GM13976 (cell line): ENCODE measurements at places on chromosomes 5 and 9.
A peak's percentile ranks its signal among the peaks of the same experiment; 100 is the strongest.

DNA sequence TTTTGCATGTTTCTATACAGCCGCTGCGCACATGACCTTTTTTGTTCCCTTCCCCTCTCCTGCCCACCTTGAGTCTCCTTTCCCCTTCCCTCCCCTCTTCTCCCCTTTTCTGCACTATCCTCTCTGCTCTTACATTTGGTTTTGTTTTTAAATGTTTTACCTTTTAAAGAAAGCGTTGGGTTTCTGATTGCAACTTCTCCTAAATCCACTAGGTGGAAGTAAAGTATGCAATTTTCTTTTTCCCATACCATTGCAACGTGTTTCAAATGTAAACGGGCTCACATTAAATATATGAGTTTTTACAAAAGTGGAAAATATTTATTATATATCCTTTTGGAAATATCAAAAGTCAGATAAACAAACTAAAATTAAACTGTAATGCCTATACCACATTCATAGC, 500.9 kb downstream of the DIRAS2 start:
- DNase-seq, result peak; percentile 34

- DNase-seq, result no peak
Measured at GRCh38 chr9:85971731-85972130, 30.8 kb downstream of the NAA35 start.

DNA sequence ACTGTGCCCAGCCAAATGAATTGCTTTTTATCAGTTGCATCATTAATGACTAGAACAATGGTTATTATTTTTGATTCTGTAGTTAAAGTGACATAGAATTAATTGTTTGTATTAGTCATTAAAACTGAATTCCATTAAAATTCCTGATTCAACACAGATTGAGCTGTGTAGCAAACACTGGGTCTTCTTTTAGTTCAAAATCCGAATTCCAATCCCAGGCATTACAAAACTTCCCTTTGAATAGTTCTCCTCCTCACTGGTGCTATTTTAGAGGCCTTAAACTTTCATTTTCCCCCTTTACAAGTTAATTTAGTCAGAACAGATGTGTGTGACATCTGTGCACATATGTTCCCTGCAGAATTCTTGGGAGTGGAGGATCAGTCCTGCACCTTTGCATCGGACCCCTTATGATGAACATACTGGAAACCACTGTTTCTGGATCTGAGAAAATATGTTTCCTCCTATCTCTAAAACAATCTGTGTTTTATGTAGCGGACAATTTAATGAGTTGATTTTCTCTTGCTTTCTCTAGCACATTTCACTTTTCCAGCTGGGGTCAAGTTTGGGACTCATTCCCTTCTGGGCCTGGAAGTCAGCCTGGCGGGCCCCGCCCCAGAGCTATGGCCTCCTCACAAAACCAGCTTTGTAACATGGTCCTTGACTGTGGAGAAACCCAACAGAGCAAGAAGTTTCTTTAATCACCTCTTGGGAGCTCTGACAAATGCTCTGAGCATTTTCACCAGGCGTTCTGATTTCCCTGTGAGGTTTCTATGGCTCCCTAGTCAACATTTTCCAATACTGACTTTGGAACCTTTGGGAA, 87.9 kb upstream of the MAMDC2 start:
- no peak for DNase-seq

DNA sequence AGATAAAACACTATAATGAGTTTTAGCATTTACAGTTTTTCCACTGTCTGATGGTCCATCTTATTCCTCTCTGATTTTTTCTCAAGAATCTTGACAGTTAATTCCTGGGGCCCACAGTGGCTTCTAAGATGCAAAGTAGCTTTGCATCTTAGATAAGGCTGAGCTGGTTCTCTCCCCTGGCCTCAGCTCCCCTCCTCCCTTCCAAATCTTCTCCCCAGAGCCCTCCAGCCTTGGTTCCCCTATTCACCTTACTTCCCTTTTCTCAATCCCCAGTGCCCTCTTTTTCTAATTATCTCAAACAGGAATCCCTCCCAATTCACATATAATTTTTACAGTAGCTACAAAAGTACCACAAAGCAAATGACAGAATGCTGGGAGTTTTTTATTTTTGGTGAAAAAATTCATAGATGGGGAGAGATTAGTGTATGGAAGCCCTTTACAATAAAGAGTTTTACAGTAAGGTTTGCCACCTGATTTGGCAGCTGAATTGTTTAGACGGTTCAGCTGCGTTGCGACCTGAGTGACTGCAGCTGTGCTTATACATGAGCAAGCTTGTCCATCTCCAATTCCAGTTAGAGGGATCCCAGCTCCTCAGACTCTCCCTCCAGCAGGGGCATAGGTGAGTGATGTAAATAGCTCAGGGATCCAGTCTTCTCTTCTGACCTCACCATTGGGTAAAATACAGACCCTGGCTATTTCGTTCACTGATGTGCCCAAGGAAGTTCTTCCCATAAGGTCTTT, 51.4 kb upstream of the CKMT2 start:
- DNase-seq, result no peak

DNA sequence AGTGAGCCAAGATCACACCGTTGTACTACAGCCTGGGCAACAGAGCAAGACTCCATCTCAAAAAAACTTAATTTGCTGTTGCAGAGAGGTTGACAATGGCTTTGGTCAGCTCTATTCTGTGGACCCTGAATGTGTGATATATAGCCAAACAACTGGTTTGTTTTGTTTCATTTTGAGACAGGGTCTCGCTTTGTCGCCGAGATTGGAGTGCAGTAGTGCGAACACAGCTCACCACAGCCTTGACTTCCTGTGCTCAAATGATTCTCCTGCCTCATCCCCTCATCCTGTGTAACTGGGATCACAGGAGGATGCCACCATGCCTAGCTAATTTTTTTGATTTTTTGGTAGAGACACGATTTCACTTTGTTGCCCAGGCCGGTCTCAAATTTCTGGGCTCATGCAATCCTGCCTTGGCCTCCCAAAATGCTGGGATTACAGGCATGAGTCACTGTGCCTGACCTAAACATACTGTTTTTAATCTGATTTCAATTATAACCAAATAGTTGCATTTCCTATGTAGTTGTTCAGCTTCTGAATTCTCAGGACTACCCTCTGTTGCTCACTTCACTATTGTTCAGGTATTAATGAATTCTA, 9.8 kb downstream of the RNF183 start:
- no peak for DNase-seq

- no peak for DNase-seq
Measured at GRCh38 chr9:127877566-127877998, at the start of gene AK1. Gene AK1, minus strand, starts transcription at chr9:127877675. Its CDS starts 3,058 bp downstream, at chr9:127874617.

GRCh38 chr5:150428106-150428876, 15.6 kb upstream of the CD74 start:
- no peak for DNase-seq

- no peak for DNase-seq
Measured at GRCh38 chr5:136522217-136522956, 157.0 kb upstream of the TRPC7 start.

DNA sequence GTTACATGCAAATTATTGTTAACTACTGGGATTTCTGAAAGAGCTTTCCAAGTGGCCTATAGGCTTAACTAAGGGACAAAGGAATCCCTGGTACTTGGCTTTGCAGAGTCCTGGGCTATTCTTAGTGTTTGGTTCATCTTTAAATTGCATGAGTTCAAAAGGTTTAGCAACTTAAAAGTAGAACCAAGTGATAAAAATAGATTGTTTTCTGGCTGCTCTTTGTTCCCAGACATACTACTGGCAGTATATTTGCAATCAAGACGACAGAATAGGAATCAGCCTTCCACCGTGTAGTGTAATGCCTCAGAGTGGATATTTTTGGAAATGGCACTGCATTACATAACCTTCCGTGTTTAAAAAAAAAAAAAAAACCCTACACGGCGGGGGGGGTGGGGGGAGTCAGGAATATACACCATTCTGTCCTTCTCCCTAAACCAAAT, 1.0 kb downstream of the NREP start:
- no peak for DNase-seq

DNA sequence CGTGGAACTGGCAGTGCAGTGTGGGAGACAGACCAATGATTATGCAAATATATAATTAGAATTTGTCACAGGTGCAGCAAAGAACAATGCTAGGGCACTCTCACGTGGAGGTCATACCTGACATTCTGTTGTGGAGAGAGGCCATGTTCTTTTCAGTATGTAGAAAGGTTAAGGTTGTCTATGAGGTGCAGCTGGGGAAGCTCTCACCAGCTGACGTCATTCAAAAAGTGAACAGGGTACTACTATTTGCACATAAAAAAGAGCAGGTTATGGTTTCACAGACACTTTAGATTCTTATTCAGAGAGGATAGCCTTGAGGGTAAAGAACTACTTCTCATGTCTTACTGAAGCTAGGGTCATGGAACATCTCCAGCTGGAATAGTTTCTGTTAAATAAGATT, 19.1 kb downstream of the SH3GL2 start:
- no peak for DNase-seq

DNA sequence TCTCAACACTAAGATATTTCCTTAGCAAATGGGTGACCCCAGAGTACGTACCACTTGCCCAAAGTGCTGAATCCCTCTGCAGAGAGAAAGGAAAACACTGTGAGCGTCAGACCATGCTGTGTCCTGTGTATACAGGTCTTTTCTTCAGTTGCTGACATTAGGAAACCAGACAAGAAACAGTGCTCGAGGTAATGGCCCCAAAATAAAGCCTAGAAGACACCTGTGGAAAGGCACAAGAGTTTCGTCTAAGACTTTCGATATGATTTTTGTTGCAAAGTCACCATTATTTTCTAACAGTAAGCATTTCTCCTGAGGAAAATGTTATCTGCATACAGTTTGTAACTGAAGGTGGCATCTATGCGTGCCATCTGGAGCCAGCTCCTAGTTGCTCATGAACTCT, 62.0 kb upstream of the SIMC1 start:
- DNase-seq, result no peak

DNA sequence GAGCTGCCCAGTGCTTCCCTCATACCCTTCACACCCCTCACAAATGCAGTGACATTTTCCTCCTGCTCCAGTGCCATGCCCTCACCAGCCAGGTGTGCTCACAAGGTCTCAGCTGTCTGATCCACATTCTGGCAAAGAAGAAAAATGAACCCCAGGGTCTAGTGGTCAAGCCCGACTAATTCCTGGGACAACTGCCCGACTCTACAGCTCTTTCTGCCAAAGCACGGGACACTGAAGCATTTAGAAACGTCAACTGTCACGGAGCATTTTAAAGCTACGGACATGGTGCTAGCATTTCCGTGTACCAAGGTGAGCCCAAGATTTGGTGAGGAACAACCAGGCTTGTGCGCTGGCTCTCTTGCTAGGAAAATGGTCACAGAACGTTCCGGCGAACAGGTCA, 56.8 kb upstream of the PHYKPL start:
- DNase-seq, result no peak

GRCh38 chr5:34047774-34048572, 5.0 kb upstream of the C1QTNF3 start:
- no peak for DNase-seq

- DNase-seq, result no peak
Measured at GRCh38 chr9:97591535-97591934, 41.6 kb downstream of the TSTD2 start.

- DNase-seq, result no peak
Measured at GRCh38 chr5:168401880-168402279, 84.4 kb upstream of the RARS1 start.

DNA sequence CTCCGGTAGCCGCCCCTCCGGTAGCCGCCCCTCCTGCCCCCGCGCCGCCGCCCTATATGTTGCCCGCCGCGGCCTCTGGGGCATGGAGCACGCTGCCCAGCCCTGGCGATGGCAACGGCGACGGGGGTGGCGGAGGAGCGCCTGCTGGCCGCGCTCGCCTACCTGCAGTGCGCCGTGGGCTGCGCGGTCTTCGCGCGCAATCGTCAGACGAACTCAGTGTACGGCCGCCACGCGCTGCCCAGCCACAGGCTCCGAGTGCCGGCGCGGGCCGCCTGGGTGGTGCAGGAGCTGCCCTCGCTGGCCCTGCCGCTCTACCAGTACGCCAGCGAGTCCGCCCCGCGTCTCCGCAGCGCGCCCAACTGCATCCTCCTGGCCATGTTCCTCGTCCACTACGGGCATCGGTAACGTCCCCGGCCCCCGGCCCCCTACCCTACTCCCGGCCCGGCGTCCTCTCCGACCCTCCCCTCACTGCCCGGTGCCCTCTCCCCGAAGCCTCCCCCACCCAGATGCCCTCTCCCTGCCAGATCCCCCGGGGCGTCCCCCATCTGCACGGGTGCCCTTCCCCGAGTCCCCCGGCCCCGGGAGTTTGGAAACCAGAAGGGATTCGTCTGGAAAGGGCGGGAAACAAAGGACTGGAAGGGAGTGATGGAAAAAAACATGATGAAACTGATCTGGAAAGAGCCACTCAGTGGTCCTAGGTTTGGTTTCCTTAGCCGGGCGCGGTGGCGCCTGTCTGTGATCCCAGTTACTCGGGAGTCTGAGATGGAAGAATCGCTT, 417 bp downstream of the SRD5A1 start:
- no peak for DNase-seq

DNA sequence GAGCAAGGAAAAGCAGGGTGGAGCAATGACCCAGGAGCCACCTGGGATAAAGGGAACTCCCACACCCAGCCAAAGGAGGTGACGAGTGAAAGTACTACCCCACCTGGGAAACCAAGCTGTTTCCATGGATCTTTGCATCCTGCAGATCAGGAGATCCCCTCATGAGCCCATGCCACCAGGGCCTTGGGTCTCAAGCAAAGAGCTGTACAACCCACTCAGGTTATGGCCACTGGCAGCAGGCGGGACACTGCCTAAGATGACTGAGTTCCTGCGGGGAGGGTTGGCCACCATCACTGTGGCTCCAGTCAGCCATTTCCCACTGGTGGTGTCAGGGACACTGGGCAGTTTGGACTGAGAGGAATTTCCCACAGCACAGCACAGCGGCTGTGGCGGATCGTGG, 225.7 kb downstream of the CDH9 start:
- no peak for DNase-seq

DNA sequence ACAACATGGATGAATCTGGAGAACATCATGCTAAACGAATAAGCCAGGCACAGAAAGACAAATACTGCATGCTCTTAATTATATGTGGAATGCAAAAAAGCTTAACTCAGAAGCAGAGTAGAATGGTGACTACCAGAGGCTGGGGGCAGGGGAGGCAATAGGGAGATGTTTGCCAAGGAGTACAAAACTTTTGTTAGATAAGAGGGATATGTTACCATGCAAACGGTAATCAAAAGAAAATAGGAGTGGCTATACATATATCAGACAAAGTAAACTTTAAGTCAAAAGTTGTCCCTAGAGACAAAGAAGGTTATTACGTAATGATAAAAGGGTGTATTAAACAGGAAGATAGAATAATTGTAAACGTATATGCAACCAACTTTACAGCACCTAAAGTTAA, 17.8 kb upstream of the BTNL3 start:
- no peak for DNase-seq

- DNase-seq, result no peak
Measured at GRCh38 chr5:165143741-165144140, 1638.3 kb downstream of the MAT2B start.

DNA sequence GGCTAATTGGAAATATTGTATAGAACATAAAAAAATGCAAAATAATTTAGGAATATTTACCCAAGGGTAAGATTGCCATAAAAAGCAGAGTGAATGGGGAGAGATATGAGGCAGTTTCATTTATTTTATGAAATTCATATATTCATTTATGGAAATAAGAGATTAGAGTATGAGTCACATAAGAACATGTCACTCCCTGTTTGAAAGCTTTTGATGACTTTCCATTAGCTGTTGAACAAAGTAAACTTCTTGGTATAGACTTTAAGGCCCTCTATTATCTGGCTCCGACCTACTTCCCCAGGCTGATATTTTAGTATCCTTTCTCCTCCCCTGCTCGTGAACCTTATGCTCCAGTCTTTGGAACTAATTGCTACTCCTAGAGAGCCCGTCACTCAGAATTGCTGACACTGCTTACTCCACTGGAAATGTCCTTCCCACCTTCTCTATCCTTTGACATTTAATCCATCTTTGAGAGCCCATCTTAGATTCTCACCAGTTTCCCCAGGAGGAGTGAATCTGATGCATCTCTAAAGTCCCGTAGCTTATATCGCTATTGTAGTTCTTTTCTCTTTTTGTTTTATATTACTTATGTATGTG, 8.9 kb upstream of the ACTBL2 start:
- no peak for DNase-seq
